ENCODE measurements at places on chromosomes 7 and 10. TPM values are rescaled to one million over a fixed set of nuclear protein-coding genes. Genes with fewer than 3 reads are reported as not detected.
A peak's percentile ranks its signal among the peaks of the same experiment; 100 is the strongest.

The TMEM120A gene
- total RNA-seq, result 8.2 TPM

The GPAM gene
- 9.0 TPM for total RNA-seq

The STK31 gene
- not detected for total RNA-seq

The MTPN gene
- total RNA-seq, result 159 TPM

The TECTB gene
- total RNA-seq, result not detected

- DNase-seq, result no peak
Observed at GRCh38 chr7:156218544-156219306, 406.5 kb upstream of the SHH start.

- no peak for DNase-seq
Observed at GRCh38 chr7:51517187-51517586, 200.6 kb upstream of the COBL start.

DNA sequence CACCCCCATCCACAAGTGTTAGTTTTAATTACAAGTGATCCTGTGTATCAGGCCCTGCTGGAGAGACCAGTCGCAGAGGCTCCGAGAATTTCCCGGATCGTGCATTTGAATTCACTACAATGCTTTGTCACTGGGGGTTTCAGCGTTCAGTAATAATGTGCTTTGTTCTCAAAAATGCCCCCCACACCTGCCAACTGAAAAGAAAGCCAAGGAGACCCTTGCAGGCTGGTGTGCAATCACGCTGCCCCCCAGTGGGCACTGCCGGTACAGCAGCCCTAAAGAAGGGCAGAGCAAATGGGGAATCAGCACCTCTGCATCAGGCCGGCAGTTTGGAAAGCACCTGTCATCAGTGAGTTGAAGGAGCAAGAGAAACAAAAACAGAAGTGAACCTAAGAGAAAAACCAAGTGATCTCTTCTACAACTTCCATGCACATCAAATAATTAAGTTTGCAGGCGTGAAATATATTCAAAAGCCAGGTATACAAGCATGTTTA lies 177.6 kb downstream of the PARD3 start:
- peak; percentile 46 for DNase-seq

DNA sequence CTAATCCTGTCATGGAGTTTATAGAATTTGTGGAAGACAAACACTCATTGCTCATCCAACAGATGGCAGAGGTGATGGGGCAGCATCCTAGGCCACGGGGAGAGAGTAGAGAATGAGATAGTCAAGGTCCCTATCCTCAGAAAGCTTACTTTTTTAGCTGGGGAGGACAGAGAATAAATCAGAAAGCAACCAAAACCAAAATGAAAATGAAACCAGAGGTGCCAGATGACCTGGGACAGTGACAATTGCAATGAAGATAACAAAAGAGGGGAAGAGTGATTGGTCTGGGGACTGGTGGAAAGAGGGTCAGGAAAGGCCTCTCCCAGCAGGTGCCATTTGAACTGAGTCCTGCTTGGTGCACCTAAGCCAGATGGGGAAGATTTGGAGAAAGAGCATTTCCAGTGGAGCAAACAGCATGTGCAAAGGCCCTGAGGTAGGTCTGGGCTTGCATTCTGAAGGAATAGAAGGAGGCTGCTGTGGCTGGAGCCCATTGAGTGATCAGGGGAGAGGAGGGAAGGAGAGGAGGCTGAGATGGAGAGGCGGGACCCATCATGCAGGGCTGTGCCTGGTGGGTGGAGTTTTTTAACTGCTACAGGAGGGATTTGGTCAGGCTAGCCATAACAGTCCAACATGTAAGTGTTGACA lies 164.1 kb downstream of the RPS24 start:
- no peak for DNase-seq

DNA sequence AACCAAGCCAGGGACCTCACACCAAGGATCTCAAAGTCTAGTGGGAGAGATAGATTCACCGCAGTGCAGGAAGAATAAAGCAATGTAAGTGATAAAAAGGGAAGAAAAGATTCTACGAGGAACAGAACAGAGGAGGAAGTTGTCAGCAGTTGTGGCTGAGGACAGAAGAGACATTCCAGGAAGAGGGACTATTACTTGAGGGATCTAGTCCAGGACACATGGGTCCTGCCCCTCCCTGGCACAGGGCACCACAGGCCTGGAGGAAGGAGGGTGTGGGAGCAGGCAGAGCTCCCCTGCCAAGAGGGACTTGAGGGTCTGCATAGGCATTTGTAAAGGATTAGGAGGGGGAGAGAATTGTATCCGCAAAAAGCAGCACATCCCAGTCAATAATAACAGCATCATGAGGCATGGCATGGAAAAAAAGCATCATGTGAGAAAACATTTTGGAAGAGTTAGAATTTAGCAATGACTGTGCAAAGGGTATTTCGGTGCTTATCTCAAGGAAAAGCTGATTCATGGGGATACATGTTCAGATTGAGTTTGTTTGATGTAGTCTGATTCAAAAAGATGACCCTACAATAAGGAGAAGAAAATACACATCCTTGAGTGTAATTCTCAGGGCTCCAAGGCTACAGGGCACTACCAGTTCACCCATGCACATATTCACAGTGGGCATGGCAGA lies 12.7 kb downstream of the C10orf71 start:
- DNase-seq, result peak; percentile 19

DNA sequence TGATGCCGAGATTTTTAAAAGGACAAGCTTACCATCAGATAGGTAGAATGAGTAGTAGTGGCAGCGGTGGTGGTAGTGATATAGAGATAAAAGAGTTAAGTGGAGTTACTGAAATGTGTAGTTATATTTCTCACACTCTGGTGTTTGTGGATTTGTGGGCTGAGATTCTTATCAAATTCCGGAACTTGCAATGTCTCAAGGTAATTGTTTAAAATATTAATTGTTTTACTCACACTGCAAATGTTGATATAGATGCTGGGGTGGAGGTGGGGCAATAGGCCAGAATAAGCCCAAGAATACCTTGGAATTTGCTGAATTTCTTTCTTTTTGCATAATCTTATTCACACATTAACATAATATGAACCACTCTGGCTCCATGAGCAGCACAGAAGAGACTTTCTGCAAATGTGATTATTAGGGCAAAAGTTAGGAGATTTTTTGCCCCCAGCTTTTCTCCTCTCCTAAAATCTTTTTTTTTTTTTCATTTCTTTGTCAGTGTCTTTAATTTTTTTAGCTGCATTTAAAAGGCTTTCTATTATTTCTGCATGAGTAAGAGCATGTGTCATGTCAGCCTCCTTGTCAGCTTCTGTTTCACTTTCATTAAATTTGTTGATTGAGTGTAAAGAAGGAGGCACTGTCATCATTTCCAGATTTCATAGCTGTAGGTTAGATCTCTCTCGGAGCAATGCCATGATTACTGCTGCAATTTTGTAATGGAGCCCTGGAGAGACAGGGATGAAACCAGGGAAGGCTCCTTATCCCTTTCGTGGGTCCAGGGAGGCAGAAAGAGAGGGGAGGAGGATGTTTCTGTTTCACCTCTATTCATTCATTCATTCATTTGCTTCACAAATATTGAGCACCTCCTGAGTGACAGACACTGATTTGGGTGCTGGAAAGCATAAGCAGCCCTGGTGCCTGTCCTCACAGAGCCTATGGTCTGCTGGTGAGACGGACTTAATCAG lies 13.1 kb upstream of the SGMS1 start:
- DNase-seq, result peak; percentile 52
